H9 (cell line): ENCODE measurements at places on chromosomes 3 and 15.

- no peak for DNase-seq
These were observed 561.3 kb upstream of the ZNF717 start for GRCh38 chr3:76346690-76347089.

DNA sequence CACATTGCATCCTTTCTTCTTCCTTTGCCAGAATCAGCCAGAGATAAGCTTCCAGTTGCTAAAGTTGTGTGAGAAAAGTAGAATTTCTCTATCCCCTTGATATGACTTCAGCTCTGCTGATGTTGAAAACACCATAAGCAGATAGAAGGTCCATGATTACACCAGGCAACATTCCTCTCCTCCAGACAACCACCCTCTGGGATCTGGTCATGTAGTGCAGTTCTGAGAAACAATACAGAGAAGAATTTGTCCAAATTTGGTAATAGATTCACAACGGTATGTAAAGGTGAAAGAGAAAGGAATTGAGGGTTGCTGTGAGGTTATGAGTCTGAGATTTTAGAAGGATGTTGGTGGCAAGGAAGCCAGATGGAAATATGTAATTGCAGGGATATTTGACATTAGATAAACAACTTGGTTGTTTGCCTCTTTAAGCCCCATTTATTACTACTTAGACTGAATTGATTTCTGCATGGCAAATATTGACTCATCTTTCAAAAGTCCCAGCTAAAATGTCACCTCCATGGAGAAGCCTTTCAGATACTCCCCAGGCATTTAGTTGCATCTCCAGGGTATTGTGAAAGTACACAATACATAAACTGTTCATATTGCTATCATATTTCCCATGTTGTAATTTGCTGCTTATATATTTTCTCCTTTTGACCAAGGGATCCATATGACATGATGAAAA lies 134.9 kb downstream of the GAP43 start:
- DNase-seq, result no peak

DNA sequence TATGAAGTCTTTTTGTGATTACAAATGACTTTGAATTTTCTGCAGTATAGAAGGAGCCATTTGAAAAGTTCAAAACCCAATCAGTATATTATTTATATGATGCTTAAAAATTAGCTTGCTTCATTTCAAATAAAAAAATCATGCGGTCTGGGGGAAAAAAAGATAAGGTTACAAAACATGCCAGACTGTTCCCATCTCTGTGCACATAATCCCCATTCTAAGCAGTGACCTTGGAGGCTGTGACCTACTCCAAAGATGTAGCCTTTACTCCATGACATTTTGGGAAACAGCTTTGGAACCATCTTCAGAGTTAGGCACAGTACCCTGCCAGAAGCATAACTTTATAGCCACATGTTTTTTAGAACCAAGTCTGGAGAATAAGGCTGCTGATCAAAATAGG lies 447.7 kb upstream of the WNT5A start:
- DNase-seq, result no peak

DNA sequence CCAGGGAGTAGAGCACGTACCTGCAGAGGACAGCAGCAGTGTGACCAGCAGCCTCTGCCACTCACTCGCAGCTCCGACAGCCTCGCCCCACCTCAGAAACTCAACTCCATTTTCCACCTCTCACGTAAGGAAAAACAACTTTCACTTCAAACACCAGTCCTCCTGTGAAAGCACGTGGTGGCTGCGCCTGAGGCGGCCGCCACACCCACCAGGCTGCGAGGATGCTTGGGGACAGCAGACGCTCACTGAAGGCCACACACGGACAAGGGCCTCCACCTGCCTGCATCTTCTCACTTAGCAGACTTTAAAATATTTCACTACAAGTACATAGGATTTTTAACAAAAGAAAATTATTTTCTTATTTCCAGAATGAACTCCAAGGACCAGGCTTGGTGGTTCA lies 67.9 kb downstream of the CYFIP1 start:
- DNase-seq, result no peak

DNA sequence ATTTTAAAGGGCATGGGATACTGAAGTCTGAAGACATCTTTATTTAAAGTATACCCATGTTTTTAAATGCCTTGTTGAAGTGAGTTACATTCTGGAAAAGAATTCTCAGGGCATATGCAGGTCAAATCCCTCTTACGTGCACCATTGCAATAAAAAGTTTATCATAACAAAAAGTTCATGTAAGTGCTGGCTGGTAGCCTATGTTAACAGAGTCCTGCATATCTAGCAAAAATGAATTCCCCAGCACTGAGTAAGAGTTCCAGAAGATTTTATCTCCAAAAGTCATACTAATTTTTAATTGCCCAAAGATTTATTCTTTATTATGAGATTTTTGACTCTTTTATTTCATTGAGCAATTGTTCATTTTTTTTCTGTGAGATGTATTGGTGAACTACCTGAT lies 104.7 kb upstream of the ROBO1 start:
- no peak for DNase-seq

GRCh38 chr3:136177876-136178275 lies 18.3 kb downstream of the MSL2 start:
- no peak for DNase-seq

DNA sequence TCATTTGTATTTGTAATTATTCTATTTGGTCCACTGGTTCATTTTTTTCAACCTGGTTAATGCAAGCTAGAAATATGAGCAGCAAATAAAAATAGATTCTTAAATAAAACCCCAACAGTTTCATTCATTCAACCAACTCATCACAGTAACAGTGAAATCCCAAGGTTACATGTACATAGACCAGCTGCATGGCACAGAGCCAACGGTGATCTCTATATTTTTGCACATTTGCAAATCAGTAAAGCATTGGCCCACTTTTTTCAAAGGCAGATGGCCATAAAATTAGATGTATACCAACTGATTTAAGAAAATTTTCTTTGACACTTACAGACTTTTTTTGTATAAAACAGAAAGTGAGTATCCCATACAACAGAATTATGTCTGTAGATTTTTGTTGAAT lies 49.3 kb downstream of the STRIT1 start:
- DNase-seq, result no peak

DNA sequence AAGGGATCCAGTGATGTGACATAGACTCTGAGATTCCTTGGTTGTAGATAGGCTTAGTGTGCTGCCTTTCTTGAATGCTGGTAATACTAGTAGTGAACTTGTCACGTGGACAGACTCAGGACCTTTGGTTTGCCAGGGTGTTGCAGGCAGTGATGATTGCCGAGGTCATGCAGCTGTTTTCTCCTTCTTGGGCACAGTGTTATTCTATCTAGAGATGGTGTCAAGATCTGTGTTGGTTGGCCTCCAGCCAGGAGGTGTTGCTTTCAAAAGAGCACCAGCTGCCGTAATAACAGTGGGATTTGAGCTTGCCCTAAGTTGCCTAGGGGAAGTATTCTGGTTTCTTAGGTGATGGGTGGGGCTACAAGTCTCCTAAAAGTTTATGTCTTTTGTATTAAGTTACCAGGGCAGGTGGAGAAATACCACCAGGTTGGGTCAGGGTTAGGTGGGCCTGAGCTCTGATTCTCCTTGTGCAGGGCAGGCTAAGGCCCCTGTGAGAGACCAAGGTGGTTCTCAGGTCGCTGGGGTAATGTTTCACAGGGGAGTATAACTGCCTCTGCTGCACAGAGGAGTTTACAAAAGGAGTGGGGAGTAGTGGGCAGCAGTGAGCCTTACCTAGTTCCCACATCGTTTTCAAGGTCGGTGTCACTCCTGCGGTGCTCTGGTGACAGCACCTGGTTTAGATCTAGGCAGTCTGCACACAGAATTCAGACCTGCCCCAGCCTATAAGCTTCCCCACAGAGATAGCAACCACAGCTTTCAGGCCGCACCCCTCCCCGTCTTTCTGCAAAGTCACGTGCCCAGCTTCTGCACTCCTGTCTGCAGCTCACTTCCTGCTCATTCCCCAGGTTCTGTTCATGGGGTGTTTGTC lies 350.3 kb downstream of the DOCK3 start:
- DNase-seq, result peak; percentile 27

- no peak for DNase-seq
These were observed 238.5 kb downstream of the WDR72 start for GRCh38 chr15:53520996-53521395.

DNA sequence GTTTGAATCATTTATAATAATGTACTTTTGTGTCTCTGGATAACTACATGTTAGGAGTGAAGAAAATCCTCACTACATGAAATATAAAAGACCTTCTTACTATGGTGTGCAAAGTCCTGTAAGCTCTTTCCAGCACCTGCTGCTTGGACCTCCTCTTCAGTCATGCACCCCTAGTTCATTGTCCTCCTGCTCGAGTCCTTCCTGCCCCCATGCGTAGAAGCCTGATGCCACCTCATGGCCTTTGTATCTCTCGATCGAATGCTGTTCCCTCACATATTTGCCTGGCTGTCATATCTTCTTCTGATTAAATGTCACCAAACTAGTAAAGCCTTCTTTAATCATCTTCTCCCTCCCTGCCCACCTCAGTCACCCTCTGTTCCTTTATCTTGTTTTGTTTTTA lies 49.9 kb upstream of the SUCLG2 start:
- no peak for DNase-seq

DNA sequence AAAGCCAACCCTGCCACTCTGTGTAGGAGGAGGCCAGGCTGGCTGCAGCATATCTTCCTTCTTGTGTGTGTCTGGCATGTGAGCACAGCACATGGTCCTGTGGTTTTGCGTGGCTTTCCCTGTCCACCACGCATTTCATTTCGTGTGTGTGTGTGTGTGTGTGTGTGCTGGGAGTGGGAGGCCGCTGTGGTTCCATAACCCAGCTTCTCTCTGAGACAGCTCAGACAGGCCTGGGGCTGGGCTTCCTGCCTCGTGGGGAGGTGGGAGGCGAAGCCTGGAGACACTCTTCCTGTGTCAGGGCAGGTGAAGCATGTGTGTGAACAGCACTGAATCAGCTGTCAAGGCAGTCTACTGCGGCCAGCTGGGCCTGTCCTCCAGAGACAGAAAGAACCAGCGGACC lies 16.0 kb upstream of the MRPS22 start:
- no peak for DNase-seq

DNA sequence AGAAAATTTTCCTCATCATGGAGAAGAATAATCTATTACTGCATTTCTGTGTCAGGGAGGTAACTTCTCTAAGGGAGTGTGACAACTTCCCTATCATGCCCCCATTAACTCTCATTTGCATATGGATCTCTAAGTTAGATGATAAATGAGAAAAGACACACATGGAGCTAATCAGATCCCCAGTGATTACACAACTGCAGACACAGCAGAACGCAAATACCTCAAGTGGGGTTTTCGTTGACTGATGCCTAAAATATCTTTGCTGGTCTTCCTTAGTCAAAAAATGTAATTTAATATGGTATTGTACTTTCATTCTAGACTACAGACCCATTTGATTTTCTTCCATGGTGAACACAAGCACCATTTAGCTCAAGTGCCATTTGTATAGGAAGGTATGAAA lies 630.5 kb downstream of the TBL1XR1 start:
- DNase-seq, result no peak

- DNase-seq, result no peak
These were observed 118.0 kb downstream of the GSK3B start for GRCh38 chr3:119976214-119976613.

DNA sequence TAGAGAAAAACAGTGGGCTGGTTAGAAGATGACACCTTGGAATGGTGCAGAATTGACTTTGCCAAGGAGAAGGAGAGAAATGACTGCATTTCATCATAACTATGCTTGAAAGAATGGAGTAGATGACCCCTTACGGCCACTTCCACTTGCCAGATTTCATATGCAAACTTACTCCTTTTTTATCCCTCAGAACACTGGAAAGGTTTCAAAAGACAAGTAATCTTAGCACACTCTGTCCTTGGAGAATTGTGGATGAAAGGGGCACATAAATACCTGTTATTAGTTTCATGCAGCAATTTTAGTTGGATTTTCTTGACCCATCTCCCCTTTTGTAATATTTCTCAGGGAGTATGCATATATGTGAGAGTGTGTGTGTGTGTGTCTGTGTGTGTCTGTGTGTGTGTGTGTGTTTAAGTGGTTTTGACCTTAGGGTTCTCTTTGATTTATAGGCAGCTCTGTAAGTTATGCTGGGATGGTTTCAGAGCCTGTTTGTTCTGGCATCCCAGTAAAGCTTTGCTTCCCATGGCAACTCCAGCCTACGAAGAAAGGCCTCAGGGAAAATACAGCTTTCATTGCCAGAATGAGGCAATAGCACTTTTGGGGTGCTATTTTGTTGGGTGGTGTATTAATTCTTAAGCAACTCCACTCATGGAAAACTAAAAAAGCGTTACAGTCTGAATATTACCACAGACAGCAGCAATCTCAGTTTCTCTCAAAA lies 122.2 kb upstream of the TP63 start:
- no peak for DNase-seq

DNA sequence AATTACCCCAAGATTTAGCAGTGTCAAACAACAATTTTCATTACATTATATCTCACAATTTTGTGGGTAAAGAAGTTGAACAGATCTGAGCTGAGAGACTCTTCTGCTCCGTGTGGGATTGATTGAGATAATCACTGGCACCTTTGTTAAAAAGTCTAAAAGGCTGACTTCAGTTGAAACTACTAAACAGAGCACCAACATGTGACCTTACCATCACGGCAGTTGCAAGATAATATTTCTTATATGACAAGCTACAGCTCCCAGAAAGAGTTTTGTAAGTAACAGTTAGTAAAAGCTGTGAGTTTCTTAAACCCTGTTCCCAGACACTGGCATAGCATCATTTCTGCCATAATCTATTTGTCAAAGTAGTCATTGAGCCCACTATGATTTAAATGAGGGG lies 25.0 kb downstream of the CGGBP1 start:
- no peak for DNase-seq

DNA sequence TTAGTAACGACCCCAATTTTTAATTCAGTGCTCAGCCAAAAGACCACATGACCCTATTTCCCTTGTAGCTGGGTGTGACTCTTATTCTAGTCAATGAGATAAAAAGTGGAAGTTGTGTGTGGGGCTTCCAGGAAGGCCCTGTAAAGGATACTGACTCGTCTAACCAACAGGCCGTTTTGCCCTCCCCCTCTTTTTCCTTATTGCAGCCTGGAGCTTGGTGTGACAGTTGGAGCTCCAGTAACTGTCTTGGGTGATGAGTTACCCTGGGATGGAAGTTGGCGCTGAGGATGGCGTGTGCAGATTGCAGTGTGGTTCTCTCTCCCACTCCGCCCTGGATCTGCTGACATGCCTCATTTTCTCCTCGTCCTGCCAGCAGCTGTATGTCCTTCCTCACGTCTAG lies 209.3 kb upstream of the PROK2 start:
- DNase-seq, result no peak

- DNase-seq, result no peak
These were observed 286.3 kb downstream of the XXYLT1 start for GRCh38 chr3:194984622-194985021.

- no peak for DNase-seq
These were observed 73.1 kb downstream of the FHIT start for GRCh38 chr3:61178167-61178566.
